ENCODE measurements at places on chromosomes 11 and 22.

GRCh38 chr11:23551706-23552105, 691.4 kb upstream of the CCDC179 start:
- no peak for DNase-seq

- DNase-seq: no peak
Measured at GRCh38 chr11:22792497-22792896, 37.1 kb downstream of the SVIP start.

- DNase-seq: no peak
Measured at GRCh38 chr11:14803846-14804245, 88.2 kb downstream of the CYP2R1 start.

DNA sequence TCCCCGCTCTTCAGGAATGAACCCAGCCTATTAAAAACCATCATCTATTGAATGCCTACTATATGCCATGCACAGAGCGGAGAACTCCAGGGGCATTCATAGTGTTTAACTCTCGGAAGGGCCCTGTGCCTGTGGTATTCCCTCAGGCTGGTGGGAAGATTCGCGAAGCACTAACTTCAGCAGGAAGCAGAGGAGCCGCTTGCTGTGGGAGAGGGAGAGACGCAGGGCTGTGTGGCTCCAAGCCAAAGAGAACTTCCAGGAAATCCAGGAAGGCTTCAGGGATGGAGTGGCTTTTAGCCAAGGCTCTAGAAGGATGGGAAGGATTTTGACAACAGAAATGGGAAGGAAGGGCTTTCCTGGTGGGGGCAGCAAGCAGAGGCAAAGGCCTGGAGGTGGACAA, 103.8 kb downstream of the TP53I11 start:
- DNase-seq: no peak

DNA sequence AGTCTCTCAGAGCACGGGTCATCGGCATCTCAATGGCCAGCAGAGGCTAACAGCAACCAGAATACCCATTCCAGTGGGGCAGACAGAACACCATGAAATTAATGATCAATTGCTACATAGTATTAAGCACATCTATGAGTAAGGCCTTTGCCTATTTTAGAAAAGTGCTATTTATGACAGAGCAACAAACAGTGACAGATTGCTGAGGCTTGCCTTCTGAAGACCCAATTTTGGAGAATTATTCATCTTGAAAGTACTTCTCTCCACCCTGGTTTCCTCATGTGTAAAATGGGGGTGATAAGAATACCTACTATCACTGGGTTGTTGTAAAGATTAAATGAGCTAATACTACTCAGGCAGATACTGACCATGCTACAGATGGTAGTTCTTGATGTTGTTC, 232.7 kb downstream of the TENM4 start:
- DNase-seq: no peak

DNA sequence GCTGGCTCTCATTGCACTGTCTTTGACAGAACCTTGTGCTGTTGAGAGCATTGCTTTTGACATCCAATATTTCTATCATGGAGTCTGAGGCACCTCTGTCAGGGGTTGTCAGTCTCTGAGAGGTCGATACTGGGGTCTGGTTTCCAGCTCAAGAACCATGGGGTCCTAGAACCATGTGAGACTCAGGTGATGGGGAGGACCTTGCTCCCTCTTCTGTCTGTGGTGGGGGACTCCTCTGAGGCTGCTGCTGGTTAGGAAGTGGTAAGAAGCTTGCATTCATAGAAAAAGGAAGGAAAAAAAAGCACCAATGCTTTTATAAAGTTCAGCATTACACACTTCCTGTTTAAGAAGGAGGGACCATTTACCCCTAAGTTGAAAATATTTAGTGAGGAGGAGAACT, 91.8 kb upstream of the CD44 start:
- DNase-seq: peak; percentile 39

GRCh38 chr22:38314051-38314932, 2.9 kb downstream of the CSNK1E start:
- no peak for DNase-seq

- DNase-seq: no peak
Measured at GRCh38 chr11:117218133-117218915, 13.5 kb downstream of the PCSK7 start.

GRCh38 chr11:122619757-122620156, 35.8 kb upstream of the UBASH3B start:
- no peak for DNase-seq

DNA sequence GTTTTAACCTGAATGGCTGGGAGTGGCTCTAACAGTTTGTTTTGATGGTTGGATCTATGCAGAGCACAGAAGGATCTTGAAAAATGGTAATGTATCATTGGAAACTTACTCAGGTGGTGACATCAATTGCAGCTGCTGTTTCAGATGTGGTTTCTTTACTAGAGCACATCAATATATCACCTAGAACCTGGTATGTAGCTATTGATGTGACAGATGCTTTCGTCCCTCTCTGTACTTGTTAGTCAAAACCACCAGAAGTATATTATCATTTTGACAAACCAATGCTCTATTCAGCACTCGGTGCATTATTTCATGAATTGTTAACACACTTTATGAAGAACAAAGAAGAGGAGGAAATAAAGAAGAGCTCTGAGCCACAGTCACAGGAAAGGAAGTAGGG, 26.6 kb upstream of the SCN3B start:
- no peak for DNase-seq

DNA sequence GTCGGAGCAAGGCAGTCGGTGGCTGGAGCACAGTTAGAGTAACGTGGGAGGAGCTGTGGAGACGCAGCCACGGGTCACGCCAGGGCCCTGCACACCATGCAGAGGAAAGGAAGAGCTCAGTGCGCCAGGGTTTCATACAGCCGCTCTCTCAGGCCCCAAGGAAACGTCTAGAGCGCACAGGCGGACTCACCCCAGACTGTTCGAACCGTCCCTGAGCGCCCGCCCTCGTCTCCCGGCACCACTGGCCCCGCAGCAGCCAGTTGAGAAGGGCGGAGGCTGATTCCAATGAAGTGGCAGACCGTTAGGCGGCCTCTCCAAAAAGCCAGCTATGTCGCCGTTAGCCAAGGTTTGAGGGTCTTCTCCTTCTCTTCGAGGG, 483 bp upstream of the HYLS1 start:
- DNase-seq: peak; percentile 48

GRCh38 chr22:49690454-49690853, 137.2 kb downstream of the BRD1 start:
- no peak for DNase-seq

DNA sequence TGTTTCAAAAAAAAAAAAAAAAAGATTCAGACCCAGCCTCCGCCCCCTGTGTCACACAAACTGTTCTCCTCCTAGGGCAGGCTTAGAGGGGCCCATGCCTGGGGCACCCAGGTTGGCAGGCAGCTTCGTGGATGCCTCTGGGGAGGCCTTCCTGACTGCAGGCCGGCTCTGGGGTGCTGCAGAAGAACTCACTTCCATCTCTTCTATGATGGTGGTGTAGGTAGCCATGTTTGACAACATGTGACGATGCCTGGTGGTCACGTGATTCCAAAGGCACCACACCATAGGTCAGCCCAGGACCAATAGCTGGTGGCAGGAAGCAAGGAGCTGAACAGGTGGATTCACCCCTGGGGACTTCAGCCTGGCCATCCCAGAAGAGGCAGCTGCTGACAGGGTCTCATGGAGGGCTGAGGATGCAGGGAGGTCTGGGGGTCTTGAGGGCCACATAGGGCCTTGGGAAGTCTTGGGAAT, 24.1 kb upstream of the CELSR1 start:
- DNase-seq: peak; percentile 31

DNA sequence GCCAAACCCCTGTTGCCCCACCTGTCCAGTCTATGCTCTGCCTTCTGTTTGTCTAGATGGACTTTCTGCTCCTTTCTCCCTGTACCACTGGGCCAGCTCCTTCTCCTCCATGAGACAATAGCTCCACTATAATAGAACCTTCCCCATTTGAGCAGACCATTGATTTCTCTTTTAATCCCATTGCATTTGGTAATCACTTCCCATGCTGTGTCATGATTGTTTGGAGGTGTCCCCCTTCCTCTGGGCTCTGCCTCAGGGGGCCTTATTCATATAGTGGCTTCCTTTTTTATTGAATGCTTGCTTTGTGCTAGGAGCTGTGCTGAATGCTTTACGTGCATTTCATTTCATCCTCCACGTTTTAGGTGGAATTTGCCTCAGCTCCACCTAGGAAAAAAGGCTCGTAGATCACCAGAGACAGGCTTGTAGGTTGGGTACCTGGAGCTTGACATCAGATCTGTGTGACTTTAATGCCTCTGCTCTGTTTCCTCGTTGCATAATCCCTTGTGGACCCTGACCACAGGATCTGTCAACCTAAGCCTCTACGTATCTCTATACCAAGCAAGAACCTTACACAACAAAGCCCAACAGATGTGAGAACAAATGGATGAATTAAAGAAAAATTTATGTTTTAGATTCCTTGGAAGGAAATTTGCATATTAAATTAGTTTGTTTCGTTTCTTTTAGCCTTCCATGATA, 106.2 kb upstream of the RASSF10 start:
- DNase-seq: no peak

GRCh38 chr11:120751550-120751949, 240.0 kb downstream of the GRIK4 start:
- DNase-seq: no peak

GRCh38 chr11:33761471-33761870, 12.8 kb downstream of the FBXO3 start:
- no peak for DNase-seq

GRCh38 chr22:19149047-19149883, 827 bp downstream of the GSC2 start:
- DNase-seq: peak; percentile 37

DNA sequence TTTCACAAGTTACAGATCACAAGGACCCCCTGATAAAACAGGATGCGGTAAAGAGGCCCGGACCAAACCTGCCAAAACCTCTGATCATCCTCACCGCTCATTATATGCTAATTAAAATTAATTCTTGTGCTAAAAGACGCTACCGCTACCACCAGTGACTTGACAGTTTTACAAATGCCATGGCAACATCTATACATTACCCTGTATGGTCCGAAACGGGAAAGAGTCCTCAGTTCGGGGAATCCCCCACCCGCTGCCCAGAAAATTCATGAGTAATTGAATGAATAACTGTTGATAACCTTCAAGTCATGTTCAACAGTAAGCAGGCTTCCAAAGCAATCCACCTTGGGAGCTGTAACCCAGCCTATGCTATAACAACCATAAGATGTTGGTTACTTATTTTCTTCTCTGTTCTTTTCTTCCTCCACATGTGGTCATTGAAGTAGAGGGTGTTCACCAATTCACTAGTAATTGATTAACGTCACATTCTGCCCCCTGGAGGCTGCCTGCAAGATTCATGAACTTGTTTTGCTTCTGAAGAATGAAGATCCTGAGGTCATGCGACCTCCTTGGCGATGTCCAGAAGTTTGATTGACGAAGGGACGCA, 20.6 kb downstream of the APOBEC3H start:
- peak; percentile 80 for DNase-seq

DNA sequence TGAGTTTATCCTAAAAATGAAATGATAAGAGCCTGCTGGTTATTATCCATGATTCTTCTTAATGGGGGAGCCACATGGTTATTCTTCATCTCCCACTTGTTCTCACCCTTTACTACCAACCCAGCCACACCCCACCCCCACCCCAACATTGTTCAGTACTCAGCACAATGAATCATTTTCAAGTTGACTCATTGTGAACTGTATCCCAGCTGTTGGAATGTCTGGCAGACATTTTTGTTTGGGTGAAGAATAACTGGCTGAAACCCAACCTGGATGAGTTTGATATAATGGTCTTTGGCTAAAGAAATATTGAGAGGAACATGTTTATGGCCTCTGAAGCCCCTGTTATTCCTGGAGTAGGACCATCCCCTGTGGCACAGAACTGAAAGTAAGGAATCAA, 136.2 kb downstream of the ELP4 start:
- DNase-seq: no peak

DNA sequence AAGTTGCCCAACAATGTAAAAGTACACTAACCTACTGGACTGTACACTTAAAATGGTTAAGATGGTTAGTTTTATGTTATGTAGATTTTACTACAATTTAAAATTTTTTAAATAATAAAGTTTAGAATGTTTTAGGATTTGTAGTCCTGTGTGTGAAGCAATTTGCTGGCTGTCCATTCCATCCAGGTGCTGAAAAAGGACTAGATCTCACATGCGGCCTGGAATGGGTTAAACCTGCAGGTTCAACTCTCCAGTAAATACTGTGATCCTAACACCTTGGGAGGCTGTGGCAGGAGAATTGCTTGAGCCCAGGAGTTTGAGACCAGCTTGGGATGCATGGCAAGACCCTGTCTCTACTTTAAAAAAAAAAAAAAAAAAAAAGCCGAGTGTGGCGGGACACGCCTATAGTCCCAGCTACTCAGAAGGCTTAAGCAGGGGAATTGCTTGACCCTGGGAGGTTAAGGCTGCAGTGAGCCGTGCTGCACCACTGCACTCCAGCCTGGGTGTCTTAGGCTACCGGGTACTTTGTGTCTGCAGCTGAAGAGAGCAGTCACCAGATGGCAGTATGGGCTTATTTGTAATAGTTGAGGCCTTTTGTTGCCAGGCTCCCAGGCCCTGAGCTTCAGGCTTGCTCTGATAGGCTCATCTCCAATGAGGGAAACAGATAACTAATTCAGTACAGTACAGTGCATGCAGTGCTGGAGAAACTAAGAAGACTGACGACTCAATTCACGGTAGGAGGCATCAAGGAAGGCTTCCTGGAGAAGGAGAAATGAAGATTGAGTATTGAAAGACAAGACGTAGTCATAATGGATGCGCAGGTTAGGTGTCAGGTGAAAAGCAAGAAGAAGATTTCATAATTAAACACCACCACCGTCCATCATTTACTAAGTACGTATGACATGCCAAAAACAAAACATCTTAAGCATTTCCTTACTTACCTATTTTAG, 64.7 kb upstream of the ASPHD2 start:
- DNase-seq: peak; percentile 45

- peak; percentile 13 for DNase-seq
Measured at GRCh38 chr11:72039031-72039855, 40.5 kb downstream of the IL18BP start.

DNA sequence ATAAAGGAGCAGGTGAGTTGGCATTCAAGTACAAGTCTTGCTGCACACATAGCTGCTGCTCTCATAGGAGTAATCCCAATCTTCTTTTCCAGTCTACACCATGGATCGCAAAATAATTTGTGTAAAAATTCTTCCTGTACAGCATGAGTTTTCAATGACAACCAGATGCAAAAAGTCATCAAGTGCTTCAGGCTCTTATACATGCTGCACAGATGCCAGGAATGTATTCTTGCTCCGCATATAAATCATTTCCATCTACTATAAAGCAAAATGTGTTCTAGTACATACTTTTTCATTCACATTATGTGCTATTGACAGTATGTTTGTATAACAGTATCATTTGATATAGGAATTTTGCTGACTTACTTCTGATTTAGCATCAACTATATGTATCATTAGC, 35.4 kb downstream of the NXPE2 start:
- DNase-seq: no peak
